ENCODE measurements at places on chromosomes 2 and 18.

- DNase-seq = no peak
Observed at GRCh38 chr18:10757946-10758345, 232.1 kb downstream of the NAPG start.

DNA sequence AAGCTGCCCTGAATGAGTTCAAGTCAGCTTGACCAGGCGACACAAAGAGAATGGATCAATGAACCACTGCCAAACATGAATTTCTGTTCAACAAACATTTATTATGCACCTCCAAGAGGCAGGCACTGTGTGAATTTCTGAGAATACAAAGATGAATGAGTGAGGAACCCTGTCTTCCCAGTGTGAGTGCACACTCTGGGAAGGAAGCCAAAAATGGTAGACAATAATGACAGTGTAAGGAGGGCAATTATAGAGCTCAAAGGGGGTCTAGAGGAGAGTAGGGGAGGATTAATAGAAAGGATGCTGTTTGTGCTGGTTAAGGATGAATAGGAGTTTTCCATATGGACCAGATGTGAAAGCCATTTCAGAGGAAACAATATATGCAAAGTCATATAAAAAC, 213.4 kb downstream of the DCC start:
- no peak for DNase-seq

GRCh38 chr2:236691799-236692167, 122.2 kb downstream of the ACKR3 start:
- DNase-seq = no peak

DNA sequence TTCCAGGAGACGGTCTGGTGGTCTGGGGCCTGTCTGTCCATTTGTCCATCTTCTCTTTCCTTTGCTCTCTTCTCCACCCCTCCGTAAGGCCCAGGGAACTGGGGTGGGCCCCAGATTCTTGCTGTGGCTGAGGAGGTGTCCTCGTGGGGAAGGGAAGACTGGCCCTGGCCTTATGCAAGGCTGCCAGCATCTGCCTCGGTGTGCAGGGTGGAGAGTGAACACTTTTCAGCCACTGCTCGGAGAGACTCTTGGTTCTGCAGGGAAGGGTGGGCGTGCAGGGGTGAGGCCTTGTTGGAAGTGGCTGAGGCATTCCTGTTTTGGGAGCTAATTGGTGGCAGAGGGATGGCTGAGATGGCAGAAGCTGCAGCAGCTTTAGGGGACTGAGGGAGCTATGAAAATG, 23.0 kb downstream of the EMX1 start:
- no peak for DNase-seq

DNA sequence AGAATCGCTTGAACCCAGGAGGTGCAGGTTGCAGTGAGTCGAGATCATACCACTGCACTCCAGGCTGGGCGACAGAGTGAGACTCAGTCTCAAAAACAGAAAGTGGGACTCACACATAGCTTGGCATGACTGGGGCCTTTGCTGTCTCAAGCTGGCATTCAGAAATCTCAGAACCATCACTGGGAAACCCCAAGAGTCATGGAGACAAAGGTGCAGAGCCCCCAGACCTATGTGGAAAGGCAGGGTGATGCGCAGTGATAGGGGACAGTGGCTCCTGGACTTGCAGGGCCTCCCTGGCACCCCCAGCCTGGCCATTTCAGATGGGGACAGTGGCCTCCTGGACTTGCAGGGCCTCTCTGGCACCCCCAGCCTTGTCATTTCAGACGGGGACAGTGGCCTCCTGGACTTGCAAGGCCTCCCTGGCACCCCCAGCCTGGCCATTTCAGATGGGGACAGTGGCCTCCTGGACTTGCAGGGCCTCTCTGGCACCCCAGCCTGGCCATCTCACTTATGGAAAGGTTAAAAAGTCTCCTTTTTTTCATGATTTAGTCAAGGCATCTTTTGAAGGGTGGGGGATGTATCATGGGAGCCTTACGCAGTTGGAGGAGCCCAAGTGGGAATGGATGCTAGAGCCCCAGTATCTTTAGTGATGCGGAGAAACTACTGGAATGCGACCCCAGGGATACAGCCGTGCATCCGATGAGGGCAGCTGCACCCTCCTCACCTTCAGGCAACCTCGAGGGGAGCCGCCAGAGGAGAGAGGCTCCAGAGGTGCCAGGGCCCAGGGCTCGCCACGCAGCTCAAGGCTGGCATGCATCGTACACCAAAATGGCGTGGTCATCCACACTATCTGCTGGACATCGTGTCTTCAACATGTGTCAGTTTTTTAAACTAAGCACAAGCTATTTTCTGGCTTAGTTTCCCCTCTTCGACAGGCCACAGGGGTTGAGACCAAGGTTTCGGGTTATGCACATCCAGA, 30.5 kb downstream of the ZNF516 start:
- no peak for DNase-seq

- no peak for DNase-seq
Observed at GRCh38 chr18:50836521-50836957, 16.7 kb upstream of the MRO start.

- no peak for DNase-seq
Observed at GRCh38 chr2:55115761-55116597, 65.7 kb upstream of the RTN4 start.

GRCh38 chr2:190469771-190470170, 61.6 kb downstream of the MFSD6 start:
- DNase-seq = no peak

GRCh38 chr2:84844141-84844540, 36.7 kb downstream of the TRABD2A start:
- DNase-seq = no peak

- no peak for DNase-seq
Observed at GRCh38 chr2:173231465-173231864, 123.2 kb upstream of the CDCA7 start.

GRCh38 chr2:3587021-3587420, 7.9 kb upstream of the COLEC11 start:
- DNase-seq = no peak

DNA sequence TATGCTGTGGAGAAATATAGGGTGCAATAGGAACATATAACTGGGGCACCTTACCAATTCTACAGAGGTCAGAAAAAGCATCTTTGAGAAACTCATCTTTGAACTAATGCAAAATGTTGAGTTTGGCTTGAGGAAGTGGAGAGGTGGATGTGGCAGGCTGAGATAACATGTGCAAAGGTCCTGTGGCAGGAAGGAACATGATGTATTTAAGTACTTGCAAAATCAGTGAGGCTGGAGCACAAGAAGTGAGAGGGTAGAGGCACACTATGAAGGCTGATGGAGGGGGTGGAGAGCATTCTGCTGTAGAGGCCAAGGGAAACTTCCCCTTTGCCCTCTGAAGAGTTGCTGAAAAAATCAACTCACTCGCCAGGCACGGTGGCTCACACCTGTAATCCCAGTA, 14.7 kb upstream of the RAB1A start:
- DNase-seq = no peak
